ENCODE measurements at places on chromosomes 6 and 20.

DNA sequence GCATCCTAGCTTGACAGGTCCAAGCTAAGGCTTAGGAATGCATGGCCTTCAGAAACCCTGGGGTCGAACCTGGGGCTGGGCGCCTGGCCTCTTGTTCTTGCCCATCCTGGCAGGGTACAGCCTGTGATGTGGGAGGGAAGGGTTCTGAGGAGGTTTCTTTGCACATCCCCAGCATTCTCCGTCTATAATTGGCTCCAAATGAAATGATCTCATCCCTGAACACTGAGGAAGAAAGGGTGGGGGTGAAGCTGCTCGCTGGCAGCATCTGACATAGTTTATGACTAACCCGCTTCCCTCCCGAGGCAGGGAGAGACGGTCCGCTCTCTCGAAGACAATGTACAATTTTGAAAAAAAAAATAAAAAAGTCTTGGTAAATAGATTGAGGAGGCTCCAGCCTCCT lies 67.1 kb upstream of the ZNFX1 start:
- no peak for DNase-seq

DNA sequence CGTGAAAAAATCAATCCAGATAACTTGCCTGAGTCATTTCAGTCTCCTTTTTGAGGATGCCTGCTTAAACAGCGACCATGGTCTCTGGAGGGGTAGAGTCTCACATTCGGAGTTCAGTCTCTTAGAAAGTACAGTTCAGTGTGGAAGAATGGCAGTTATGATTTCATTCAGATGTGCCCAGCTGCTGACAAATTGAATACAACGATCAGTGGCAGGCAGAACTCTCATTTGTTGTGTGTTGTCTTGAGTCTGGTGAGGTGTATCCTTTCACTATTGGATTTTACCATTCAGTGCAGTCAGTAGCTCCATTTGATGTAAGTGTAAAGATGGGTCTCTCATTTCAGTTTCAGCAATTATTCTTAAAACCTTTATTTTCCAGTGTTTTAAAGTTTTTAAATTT lies 639 bp upstream of the TULP4 start:
- DNase-seq = peak; percentile 23

GRCh38 chr6:162184465-162184864 lies 543.1 kb downstream of the PRKN start:
- no peak for DNase-seq

DNA sequence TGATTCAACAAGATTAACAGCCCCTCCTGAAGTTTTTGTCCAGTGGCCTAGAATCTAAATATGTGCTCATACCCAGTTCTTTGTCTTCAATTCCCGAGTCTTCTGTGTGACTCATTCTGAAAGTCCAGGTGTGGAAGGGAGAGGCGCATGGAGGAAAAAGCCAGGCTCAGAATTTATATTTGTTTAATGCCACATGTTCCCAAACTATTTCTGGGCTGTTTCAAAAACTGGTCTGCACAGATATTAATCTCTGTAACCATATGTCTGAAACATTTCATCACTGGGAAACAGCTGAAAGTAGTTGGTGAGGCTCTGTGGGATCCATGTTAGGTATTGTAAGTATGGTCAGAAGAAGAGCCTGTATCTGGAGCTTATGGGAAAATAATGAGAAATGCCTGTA lies 266.0 kb downstream of the PAX1 start:
- DNase-seq = no peak

DNA sequence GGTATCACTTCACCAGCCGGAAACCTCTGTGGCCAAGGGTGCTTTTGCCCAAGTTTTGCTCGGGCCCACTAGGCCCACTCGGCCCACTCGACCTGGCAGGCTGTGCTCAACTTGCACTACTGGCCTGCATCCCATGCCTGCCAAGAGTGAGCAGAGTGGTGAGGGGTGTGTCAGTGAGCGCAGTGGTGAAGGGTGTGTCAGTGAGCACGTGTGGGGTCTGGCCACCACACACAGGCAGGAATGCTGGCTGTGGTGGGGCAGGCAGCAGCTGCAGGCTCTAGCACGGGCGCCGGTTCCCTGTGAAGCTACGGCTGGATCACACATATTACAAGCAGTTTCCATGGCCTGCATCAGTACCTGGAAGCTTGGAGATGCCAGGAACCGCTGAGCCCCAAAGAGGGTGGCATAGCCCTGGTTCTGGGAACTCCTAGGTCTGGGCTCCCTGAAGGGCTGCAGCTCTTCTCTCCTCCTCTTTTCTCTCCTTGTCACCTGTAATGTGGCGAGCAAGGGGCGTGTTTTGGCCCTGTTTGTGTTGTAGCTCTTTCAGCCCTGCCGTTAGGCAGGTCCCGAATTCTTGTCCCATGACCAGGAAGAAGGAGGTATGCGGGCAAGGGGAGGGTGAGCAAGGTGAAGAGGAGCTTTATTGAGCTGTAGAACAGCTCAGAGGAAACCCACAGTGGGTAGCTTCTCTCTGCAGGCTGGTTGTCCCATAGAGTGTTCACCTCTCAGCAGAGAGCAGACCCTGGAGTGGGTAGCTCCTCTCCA lies 51.0 kb upstream of the CLDN20 start:
- no peak for DNase-seq
